ENCODE measurements at places on chromosomes 6 and 20. TPM values are rescaled to one million over a fixed set of nuclear protein-coding genes. Genes with fewer than 3 reads are reported as not detected.
A peak's percentile ranks its signal among the peaks of the same experiment; 100 is the strongest.

CD83 gene
- 1.6 TPM for polyA plus RNA-seq

DNA sequence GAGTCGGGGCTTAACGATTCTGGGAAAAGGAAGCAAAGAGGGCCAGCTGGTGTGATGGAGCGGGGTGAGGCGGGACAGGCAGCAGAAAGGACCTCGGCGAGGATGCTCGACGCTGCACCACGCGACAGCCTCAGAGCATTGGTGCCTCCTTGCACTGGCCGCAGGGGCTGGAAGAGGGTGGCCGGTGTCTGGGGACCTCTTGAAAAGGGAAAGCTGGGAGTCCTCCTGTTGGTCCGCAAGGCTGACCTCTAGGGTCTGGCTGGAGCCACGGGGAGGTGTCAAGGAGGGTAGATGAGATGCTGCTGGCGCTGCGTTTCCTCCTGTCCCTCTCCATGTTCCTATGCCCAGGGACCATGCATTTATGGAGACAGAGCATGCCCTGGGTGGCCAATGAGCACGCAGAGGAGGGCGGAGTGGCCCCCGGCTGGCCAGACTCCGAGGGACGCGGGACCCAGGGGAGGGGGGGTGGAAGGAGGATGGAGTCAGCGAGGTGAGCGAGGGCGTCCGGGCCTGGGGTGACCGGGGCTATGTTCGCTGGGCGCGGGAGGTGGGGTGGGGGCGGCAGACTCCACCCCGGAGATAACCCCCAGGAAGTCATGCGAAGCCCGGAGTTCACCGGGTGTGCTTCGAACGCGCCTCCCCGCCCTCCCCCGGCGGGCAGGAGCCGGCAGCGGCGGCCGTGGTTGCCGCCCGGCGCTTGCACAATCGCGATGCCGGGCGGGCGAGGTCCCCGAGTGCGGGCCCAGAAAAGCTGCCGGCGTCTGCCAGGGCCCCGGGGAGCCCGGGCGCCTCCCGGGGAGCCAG is at the start of gene CYP24A1:
CYP24A1 (minus strand) TSS at position 334 of the 804 bp plus-strand sequence. CDS start 407 bp downstream, outside the sequence.
- no peak within 1 kb of the TSS for H3K27ac ChIP-seq
- no peak for DNase-seq
- H3K4me1 ChIP-seq: peaks cover 21% of the 10 kb centered on the region
- H3K27me3 ChIP-seq: peaks cover 70% of the 10 kb centered on the region
- H3K4me3 ChIP-seq: peak within 1 kb of the TSS; percentile 77
- no peaks in the 10 kb centered on the region for H3K36me3 ChIP-seq

DNA sequence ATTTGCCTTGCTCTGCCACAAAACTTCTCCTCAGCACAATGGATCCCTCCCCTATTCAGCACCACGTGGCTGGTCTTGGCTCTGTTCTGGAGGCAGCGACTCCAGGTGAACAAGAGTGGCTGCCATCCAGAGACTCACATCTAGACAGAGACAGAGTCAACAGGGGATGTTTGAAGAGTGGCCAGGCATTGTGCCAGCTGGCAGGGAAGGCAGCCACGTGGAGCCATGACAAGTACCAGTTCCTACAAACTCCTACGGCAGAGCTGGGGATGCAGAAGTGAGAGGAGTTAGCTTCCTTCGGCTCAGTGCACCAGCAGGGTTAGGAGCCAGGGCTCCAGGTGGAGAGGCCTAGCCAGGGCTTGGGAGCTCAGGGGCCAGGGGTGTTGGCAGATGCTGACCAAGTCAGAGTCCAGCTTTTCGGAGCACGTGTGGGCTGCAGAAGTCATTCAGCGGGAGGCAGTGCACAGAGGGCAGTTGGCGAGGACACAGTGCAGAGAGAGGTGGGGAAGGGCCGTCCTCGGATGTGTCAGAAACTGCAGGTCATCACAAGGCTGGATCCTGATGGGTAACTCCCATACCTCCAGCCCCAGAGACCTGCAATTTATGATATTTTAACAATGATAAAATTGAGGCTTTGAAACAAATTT is 171.7 kb upstream of the PDE10A start:
- peaks cover 29% of the 10 kb centered on the region for H3K27me3 ChIP-seq
- H3K4me1 ChIP-seq: peaks cover 12% of the 10 kb centered on the region
- no peak for DNase-seq

GRCh38 chr6:158268361-158269147 is 43.7 kb upstream of the TULP4 start:
- H3K4me3 ChIP-seq: no peak overlapping the region
- peaks cover 4% of the 10 kb centered on the region for H3K36me3 ChIP-seq
- no peak for DNase-seq

DNA sequence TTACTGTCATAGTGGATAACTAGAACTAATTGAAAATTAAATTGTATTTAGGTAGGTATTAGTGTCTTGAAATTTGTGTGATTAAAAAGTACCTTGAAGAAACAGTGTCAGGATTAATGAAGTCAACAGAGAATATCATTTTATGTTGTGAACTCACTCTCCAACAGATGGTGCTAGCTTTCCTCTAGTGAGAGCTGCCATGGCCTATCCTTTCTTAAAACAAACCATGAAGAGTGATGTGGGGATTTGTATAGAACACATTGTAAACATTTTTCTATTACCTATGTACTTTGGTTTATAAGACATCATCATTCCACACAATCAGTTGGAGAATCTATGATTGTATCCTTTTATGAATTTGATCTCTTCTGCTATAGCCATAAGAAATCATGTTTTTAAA is 4.8 kb upstream of the SRSF12 start:
- peaks cover 2% of the 10 kb centered on the region for H3K4me1 ChIP-seq
- no peaks in the 10 kb centered on the region for H3K36me3 ChIP-seq
- H3K27me3 ChIP-seq: no peaks in the 10 kb centered on the region
- H3K27ac ChIP-seq: no peak overlapping the region
- H3K4me3 ChIP-seq: no peak overlapping the region
- DNase-seq: no peak

GRCh38 chr6:17741507-17741906 is 34.8 kb upstream of the NUP153 start:
- no peak overlapping the region for H3K27ac ChIP-seq
- no peak overlapping the region for H3K4me3 ChIP-seq

- H3K27ac ChIP-seq: no peak overlapping the region
These were observed 257.2 kb downstream of the DLL1 start for GRCh38 chr6:170033666-170034065.
